ENCODE measurements at places on chromosomes 6 and 20.

DNA sequence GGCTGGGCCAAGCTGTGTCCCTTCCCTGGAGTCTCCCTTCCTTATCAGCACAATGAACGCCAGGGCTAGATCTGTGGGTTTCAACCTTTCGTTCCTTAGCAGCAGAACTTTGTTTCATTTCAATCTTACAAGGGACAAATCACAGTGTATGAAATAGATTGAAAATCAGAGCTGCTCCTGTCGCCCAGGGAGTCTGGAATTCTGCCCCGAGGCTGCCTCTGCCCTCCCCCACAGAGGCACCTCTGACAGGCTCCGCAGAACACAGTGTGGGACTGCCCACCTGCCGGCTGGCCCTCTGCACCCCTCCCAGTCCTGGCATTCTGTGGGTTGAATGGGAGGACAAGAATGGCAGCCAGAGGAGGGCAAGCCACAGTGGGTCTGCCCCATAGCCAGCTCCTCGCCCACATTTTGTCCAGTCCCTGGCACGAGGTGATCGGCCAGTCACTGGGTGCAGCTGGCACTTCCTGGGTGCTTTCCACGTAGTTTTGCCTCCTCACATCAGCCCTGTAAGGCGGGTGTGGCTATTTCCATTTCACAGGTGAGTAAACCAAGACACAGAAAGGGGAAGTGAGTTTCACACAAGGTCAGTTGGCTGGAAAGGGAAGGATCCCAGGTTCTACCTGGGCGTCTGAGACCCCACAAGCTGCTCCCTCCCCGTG, 26.1 kb downstream of the MANBAL start:
- DNase-seq: no peak

DNA sequence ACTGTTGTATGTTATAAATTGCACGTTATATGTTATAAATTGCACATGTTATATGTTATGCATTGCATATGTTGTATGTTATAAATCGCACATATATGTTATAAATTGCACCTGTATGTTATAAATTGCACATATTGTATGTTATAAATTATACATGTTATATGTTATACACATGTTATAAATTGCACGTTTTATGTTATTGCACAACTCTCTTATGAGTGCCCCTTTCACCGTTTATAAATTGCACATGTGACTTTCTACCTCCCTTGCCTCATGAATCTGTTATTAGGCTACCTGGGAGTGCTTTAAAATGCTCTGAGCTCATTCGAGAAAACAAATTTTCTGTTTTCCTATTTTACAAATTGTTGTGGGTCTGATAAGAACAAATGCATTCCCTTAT, 84.1 kb downstream of the RNF182 start:
- no peak for DNase-seq

GRCh38 chr20:36540551-36541211, 638 bp upstream of the MYL9 start:
- no peak for DNase-seq

DNA sequence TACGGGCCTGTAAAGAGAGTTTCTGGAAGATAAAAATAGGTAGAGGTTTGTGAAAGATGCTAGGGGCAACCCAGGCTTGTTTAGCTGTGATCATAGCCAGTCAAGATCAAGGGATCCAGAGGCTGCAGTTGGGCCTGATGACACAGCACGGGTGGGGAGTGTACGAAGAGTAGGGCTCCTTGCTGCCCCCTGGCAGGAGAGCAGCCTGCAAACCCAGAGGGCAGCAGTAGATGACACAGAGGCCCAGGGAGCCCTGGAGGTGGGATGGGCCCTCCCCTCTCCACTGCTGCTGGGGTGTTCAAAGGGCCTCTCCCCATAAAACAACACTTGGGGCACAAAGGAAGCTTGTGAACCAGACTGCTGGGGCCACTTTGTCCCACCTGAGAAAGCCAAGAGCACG, 47.2 kb downstream of the VEGFA start:
- DNase-seq: no peak

DNA sequence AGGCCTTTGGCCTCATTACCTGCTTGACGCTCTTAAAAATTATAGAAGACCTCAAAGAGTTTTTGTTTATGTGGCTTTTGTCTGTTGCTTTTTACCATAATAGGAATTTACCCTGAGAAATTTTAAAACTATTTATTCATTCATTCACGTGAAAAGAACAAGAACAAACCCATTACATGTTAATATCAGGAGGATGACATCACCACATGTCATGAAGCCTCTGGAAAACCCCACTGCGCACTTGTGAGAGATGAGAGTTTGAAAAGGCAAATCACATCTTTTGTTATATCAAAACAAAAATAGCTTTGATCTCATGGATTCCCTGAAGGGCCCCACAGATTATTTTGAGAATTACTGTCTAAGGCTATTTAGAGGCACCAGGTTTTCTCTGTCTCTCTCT, 61.3 kb upstream of the EYA2 start:
- DNase-seq: no peak

GRCh38 chr6:105769987-105770386, 316.1 kb upstream of the PRDM1 start:
- DNase-seq: no peak

GRCh38 chr6:3778701-3779573, 27.4 kb upstream of the PXDC1 start:
- DNase-seq: no peak

- no peak for DNase-seq
These were observed 15.4 kb upstream of the IER3 start for GRCh38 chr6:30759575-30760239.

DNA sequence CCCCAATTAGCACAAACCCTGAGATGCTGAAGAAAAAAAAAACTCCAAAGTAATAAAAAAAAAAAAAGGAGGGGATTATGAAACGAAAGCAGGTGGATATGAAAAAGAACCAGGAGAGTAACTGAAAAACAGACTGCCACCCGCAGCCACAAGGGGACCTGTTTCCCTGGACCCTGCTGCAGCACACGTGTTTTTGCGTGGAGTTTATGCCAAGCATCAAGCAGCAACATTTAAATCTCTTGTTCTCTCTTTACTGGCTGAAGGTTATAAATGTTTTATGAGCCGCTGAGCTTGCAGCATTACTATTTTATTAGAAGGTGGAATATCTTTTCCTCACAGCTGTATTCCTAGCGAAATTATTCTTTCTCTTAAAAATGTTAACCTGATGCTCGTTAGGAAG, 131.6 kb upstream of the OLIG3 start:
- no peak for DNase-seq

DNA sequence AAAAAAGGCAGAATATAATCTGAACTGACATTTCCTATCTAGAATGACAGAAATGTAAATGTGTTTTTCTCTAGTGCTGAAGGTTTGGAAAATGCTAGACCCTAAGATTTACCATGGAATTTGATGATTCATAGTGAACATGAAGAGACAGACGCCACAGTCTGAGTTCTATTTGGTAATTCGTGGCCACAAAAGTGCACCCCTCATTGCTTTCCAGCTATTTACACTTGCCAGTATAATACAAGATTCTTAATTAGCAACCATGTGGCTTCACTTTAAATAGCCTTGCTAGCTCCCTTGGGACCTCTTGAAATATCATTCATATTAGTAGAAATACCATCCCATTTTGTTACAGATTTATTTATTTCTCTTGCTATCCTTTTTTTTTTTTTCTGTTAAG, 636.8 kb downstream of the PRKN start:
- DNase-seq: peak; percentile 97

DNA sequence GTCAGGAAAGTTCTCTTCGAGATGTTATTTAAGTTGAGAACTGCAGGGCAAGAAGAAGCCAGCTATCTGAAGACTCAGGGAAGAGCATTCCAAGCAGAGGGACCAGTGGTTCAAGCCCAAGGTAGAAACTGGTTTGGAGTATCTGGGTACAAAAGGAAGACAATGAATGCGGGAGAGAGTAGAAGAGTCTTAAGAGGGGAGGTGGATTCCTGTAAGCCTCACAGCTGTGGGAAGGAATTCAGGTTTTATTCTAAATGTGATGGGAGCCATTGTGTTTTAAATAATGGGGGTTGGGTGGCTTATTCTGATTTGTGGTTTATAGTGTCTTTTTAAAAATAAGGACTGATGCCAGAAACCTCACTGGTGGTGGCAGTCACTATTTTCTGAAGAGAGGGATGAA, 37.6 kb upstream of the TENT5A start:
- no peak for DNase-seq
